ENCODE measurements at places on chromosomes 1 and 21.
A peak's percentile ranks its signal among the peaks of the same experiment; 100 is the strongest.

GRCh38 chr1:17425806-17426600 is 13.5 kb downstream of the RCC2 start:
- no peak for DNase-seq

- DNase-seq, result no peak
These were observed 458 bp upstream of the KRTAP10-4 start for GRCh38 chr21:44572959-44573583.

DNA sequence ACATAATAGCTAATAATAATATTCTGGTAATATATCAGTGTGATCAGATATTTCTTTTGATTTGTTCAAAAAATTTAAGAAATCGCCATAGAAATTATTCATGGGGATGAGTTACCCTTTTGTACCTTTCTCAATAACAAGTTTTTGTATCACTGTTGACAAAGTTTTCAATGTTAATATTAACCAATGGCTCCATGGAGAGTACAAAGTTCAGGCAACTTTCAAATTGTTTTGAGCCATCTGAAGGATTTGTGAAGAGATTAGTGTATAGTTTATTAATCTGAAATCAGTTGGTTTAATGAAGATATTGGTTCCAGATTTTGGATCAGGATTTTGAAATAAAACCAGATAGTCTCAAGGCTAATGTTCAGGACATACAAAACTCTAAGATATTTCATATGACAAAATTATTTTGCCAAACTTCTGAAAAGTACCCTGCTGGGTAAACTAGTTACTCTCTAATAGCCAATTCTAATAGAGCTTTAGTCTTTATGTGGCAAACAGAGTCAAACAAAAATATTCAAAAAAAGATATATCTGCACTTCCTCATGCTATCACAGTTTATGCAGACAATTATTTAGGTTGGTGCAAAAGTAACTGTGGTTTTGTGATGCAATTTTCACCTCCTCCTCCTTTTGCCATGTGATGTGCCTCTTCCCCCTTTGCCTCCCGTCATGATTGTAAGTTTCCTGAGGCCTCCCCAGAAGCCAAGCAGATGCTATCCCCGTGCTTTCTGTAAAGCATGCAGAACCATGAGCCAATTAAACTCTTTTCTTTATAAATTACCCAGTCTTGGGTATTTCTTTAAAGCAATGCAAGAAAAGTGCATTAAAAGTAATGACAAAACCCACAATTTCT is 1105.0 kb downstream of the PLA2G4A start:
- DNase-seq, result no peak

DNA sequence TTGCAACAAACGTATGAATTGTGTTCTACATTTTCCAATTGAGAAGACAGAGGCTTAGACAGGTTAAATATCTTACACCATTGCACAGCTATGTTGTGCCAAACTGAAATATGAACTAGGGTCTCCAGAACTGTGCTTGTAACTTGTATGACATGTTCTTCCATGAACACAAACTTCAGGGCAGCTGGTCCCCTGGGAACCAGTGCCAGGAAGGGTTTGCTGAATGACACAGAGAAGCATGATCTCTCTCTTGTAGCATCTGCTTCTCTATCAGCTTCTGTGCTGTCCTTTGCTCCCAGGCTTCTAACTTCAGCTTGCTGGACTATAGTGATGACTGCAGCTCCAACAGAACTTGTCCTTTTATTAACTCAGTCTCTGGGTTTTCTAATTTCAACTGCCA is 385.5 kb downstream of the SIPA1L2 start:
- DNase-seq, result no peak

GRCh38 chr1:184302346-184302745 is 84.5 kb upstream of the C1orf21 start:
- DNase-seq, result no peak

GRCh38 chr1:248622570-248623001 is 12.3 kb downstream of the OR2T11 start:
- DNase-seq, result peak; percentile 1

- DNase-seq, result no peak
These were observed 60.0 kb upstream of the GRIK3 start for GRCh38 chr1:37094302-37094701.

DNA sequence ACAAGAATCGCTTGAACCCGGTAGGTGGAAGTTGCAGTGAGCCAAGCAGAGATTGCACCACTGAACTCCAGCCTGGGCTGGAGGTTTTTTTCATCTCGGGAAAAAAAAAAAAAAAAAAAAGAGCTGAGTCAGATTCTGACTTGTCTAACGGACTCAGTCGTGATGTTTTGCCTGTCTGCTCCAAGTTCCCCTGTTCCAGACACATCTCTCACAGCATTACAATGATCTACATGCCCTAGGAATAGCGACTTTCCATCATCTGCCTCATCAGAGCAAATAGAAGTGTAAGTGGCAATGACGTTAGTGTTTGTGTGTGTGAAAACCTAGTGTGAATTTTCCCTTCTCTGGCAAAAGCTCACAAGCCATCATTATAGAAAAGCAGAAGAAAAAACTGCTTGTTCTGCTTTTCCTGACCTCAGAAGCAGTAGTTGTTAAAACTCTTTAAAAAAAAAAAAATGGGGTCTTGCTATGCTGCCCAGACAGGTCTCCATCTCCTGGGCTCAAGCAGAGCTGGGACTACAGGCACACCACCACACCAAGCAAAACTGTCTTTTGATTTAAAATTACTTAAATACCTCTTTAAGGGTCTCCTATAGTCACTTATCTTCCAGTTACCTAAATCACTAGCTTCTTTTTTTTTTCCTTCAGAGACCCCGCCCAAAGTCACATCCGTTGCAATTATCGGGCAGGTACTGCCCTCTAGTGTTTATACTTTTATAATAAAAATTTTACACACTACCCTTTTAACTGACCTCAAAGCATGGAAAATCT is 37.3 kb downstream of the PLEKHO1 start:
- DNase-seq, result peak; percentile 53

GRCh38 chr1:106780066-106780465 is 276.4 kb upstream of the PRMT6 start:
- no peak for DNase-seq

GRCh38 chr1:107935396-107936064 is 29.4 kb downstream of the VAV3 start:
- no peak for DNase-seq

DNA sequence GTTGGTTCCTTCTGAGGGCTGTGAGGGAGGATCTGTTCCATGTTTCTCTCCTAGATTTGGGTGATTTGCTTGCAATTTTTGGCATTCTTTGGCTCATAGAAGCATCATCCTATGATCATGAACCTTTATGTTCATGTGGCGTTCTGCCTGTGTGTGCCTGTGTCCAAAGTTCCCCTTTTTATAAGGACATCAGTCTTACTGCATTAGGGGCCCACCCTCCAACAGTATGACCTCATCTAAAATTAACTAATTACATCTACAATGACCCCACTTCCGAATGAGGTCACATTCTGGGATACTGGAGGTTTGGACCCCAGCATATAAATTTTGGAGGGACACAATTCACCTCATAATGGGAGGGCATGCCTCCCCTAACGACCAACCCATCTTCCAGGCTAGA is 12.8 kb upstream of the CAMK1G start:
- no peak for DNase-seq

- no peak for DNase-seq
These were observed 17.2 kb upstream of the PSMA5 start for GRCh38 chr1:109443476-109443875.

GRCh38 chr1:86866665-86867064 is 47.3 kb downstream of the SELENOF start:
- DNase-seq, result peak; percentile 79

DNA sequence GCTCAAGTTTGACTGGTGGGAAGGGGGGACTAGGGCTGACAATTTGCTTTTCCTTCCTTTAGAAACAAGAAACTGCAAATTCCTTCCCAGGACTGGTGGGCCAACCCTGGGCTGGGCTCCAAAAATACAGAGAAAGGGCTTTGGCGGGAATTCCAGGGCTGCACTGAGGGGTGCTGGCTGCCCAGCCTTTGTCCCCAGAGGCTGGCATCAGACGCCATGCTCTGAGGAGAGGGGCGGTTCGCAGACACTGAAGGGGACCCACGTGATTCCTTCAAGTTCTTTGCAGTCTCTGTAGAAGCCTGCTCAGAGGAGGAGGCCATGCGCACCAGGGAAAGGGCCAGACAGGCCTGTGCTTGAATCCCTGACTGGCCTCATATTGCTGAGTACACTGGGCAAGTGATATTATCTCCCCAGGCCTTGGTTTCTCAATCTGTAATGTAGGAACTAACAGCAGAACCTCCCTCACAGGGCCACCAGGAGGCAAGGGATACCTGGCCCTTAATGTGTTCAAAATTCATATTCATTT is 119.5 kb downstream of the EPHB2 start:
- no peak for DNase-seq

- peak; percentile 5 for DNase-seq
These were observed 180.1 kb upstream of the USP25 start for GRCh38 chr21:15549671-15550070.

DNA sequence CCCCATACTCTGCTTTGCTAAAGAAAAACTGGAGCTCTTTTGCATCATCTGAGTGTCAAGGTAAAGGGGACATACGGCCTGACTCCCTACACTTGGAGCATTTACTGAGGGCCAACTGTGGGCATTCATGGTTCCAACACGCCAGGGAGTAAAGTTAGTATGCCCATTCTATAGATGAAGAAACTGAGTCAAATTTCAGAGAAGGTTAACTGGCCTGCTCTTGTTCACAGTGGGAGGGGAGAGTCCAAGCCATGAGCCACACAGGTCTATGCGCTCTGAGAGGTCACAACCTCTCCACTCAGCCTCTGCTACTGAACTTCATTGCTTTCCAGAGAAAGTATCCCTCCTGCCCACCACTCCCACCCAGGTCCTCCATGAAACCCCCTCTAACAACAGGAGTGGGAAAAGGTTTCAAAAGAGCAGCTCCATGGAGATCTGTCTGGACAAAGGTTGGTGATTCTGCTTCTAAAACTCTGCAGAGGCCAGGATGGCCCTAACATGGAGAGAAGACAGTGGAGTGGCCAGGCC is 6.8 kb upstream of the KCNN3 start:
- no peak for DNase-seq
